ENCODE measurements at places on chromosomes 5 and 9. TPM values are rescaled to one million over a fixed set of nuclear protein-coding genes. Genes with fewer than 3 reads are reported as not detected.

Gene SLC4A9
- 0.18 TPM for total RNA-seq

Gene MRPS27
- 122 TPM for total RNA-seq

Gene CRB2
- total RNA-seq: not detected

Gene IFNK
- total RNA-seq: not detected

Gene ZDHHC11
- total RNA-seq: 18.2 TPM

Gene IFNB1
- not detected for total RNA-seq

GRCh38 chr5:39254671-39255070 lies 35.3 kb upstream of the FYB1 start:
- no peak for DNase-seq

- peak; percentile 55 for DNase-seq
Observed at GRCh38 chr9:113341712-113342410, 1.8 kb upstream of the WDR31 start.

GRCh38 chr9:33843312-33843961 lies 26.5 kb downstream of the UBE2R2 start:
- no peak for DNase-seq

DNA sequence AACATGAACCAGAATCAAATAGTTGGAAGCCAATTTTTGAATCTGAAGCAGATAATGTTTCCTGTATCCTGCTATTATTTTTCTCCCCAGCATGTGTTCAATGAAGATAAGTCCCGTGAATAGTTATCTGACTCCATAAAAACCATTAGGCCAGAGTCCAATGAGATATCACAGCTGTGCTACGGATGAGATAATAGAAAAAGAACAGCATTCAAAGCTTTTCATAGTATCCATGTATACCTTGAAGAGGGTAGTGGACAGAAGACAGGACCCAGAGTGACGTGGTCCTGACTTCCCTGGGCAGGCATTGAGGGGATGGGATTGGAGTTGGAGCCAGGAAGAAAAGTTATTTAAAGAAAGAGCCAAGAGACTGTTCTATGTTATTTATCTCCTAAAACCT lies 50.7 kb upstream of the C6 start:
- no peak for DNase-seq

DNA sequence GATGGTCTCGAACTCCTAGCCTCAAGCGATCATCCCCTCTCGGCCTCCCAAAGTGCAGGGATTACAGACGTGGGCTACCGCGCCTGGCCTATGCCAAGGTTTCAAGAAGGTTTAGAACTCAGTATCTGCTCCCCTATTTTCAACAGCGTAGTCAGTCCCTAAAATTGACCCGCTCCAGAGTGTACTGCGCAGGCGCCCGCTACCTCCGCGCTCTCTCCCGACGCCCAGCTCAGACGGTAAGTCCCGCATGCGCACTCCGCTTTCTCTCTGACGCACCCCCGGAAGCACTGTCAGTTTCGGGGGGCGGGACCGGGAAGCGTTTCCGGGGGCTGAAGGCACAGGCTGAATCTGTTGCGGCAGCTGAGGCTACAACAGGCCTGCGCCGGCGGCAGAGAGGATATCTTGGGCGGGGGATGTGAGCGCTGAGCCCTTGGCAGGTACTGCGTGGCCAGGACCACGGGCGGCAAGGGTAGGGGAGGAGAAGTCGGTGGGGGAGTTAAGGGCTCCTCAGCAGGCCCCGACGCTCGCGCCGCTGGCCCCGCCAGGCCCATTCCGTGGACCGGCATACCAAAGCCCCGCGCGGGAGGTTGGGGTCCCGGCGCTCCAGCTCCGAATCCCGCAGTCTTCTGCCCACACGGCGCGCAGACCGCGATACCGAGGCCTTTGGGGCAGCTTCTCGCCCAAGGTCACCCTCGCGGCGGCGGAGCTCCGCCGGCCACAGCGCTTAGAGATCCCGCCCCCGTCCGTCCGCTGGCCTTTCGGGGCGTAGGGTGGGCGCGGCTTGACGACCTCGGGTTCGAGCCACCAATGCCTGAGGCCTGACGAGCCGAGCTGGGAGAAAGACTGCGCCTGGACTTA lies at the start of gene ZBTB43:
ZBTB43 (plus strand) TSS at position 345 of the 858 bp plus-strand sequence. CDS start 27,470 bp downstream, outside the sequence.
- DNase-seq: peak; percentile 97

- no peak for DNase-seq
Observed at GRCh38 chr9:16342246-16343020, 528.0 kb downstream of the BNC2 start.

DNA sequence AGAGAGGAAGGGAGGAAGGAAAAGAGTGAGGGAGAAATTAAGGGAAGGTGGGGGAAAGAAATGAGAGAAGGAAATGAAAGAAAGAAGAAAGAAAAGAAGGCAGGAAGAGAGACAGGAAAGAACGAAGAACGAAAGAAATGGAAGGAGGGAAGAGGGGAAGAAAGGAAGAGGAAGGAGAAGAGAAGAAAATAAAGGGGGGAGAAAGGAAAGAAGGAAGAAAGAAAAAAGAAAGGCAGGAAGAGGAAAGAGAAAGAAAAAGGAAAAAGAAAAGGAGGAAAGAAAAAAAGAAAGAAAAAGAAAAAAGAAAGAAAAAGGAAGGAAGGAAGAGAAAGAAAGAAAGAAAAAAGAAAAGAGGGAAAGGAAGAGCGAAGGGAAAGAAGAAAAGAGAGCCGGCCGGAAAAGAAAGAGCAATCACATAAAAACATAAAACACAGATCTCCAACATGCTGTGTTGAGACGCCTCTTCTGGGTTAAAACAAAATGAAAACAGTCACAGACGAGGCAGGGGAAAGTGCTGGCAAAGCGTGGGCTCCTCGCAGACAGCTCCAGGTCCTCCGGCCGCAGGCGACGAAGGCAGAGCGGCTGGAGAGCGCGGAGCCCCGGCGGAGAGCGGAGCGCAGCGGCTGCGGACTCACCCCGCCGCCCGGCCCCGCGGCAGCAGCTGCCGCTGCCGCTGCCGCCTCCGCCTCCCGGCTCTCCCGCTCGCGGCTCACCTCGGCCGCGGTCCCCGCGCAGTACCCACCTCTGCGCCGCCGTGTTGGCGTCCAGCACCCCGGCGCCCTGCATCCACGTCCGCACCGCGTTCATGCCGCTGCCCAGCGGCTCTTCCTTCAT lies 896 bp downstream of the EBF1 start:
- peak; percentile 36 for DNase-seq

DNA sequence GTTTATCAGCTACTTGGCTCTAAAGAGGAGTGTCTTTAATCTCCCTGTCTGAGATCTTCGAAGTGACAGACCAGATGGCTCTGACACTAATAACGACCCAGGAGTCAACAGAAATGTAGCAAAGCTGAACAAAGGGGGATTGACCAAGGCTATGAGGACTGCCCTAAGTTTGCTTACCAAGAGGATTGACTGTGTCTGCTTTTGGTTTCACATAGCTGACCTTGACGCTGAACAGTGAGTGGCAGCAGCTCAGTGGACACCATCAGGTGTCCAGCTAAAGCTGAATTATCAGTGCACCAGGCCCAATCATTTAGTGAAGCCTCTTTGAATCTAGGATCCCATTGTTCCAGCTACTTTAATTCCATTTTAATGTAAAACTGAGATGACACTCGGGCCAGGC lies 262.6 kb downstream of the COX7C start:
- no peak for DNase-seq

GRCh38 chr9:78407636-78408312 lies 110.8 kb downstream of the PSAT1 start:
- no peak for DNase-seq

All from SK-MEL-5 (cell line).